ENCODE measurements at places on chromosomes 3 and 15.

DNA sequence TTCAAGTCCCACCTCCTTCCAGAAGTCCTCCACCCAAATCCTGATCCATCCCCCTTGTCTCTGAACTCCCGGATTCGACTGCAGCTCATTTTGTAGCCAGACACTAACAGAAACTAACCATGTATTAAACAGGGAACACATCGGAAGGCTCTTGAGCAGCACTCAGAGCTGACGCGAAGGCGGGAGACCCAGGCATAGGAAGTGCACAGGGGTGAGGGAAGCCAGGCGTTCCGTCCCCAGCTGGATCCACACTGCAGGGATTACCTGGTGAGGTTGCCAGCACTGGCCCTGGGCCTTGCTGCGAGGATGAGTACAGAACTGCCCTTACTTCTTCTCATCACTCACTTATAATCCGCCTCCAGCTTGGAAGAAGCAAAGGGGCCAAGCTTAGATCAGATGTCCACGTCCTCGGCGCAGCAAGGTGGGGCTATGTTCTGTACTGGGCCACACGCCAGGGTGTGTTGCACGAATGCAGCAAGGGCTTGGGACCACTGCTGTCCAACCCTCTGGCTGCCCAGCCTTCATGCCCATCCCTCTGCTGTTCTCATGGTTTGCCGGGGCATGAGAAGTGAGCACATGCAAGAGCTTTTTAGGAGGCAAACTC lies 124.2 kb upstream of the SMAD3 start:
- H3K4me3 ChIP-seq: no peak overlapping the region
- peaks cover 24% of the 10 kb centered on the region for H3K27me3 ChIP-seq
- peaks cover 51% of the 10 kb centered on the region for H3K4me1 ChIP-seq
- no peak for DNase-seq

GRCh38 chr15:69167218-69167846 lies 6.9 kb downstream of the GLCE start:
- no peaks in the 10 kb centered on the region for H3K27me3 ChIP-seq
- no peak for DNase-seq
- no peak overlapping the region for H3K4me3 ChIP-seq
- H3K4me1 ChIP-seq: peaks cover 24% of the 10 kb centered on the region

GRCh38 chr3:4850211-4850927 lies 128.9 kb upstream of the BHLHE40 start:
- no peaks in the 10 kb centered on the region for H3K27me3 ChIP-seq
- no peaks in the 10 kb centered on the region for H3K36me3 ChIP-seq
- H3K27ac ChIP-seq: no peak overlapping the region
- no peak overlapping the region for H3K4me3 ChIP-seq
- no peak for DNase-seq

DNA sequence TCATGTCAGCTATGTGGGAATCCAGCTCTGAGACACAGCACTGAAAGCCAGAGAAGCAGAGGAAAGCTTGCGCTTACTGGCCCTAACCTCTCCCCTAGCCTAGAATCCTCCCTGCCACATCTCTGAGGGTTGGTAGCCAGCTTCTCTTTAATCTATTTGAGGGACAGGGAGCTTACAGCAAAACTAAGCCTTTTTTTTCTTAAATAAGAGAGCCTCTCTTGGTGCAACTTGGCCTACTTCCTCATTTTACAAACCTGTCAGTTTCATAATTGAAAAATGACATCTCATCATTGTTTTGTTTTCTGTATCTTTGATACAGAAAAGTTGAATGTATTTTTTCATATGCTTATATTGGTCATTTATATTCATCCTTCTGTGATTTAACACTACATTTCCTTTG lies 193.9 kb downstream of the ZNF621 start:
- H3K4me1 ChIP-seq: peaks cover 16% of the 10 kb centered on the region
- H3K4me3 ChIP-seq: no peak overlapping the region
- H3K36me3 ChIP-seq: no peaks in the 10 kb centered on the region
- no peaks in the 10 kb centered on the region for H3K27me3 ChIP-seq
- no peak for DNase-seq

DNA sequence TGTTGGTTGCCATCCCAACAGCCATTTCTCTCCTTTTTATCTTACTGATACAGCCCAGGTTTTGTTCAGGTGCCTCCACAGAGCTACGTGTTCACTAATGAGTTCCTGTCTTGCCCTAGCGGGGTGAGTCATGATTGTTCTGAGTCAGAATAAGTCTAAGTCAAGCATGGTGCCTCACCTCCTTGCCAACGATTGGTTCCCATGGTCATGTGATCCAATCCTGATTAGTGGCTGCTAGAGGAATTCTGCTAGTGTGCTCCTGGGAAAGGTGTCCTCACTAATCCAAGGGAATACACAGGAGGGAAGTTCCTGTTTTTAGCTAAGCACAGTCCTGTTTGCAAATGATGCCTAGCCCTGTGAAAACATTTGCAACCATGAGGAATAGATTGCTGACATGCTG lies 99.8 kb downstream of the NSUN3 start:
- H3K27ac ChIP-seq: no peak overlapping the region
- H3K27me3 ChIP-seq: no peaks in the 10 kb centered on the region
- no peak overlapping the region for H3K4me3 ChIP-seq
- no peaks in the 10 kb centered on the region for H3K36me3 ChIP-seq
- H3K4me1 ChIP-seq: no peaks in the 10 kb centered on the region

GRCh38 chr15:85534031-85534430 lies 153.6 kb downstream of the AKAP13 start:
- DNase-seq: no peak
- no peaks in the 10 kb centered on the region for H3K27me3 ChIP-seq
- H3K4me3 ChIP-seq: no peak overlapping the region

DNA sequence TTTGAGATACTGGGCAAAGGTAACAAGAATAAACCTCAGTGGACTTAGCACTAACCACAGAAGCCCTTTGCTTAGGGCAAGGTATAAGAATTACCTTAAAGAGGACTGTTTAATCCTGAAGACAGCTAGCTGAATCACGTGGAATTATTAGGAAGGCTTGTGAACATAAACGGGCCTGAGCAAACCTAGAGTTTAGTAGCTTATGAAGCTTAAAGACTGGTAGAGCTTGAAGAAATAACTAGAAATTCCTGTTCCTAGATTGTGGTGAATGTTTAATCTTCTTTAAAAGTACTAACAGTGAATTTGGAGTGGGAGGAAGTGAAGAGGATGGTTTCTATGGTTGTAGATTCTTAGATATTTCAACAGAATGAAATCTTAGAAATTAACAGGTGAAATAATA lies 428.9 kb upstream of the THRB start:
- H3K36me3 ChIP-seq: no peaks in the 10 kb centered on the region
- no peak for DNase-seq
- no peak overlapping the region for H3K27ac ChIP-seq
- H3K4me3 ChIP-seq: no peak overlapping the region
- no peaks in the 10 kb centered on the region for H3K27me3 ChIP-seq

DNA sequence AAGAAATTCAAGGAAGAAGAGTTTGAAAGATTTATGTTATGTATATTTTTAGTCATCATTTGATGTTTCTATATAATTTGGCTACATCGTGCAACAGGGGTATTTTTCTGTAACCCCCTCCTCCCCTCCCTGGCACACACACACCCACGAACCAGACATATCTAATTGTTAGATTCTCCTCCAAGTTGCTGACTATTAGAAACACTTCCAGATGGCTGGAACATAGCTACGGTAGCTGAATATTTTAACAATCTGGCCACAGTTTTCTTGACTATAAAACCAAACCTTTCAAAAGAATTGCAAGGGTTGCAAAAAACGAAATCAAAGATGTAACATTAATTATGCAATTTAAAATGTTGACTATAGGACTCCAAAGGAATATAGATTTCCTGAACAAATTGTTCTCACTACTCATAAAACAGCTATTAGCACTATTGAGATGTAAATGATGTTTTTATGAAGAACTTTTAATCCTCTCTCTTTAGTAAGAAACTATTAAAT lies 154.4 kb downstream of the CHL1 start:
- no peaks in the 10 kb centered on the region for H3K36me3 ChIP-seq
- H3K4me3 ChIP-seq: no peak overlapping the region
- no peak overlapping the region for H3K27ac ChIP-seq
- H3K4me1 ChIP-seq: no peaks in the 10 kb centered on the region
- no peak for DNase-seq

- no peak overlapping the region for H3K4me3 ChIP-seq
- H3K4me1 ChIP-seq: no peaks in the 10 kb centered on the region
- no peak overlapping the region for H3K27ac ChIP-seq
- DNase-seq: no peak
- H3K36me3 ChIP-seq: no peaks in the 10 kb centered on the region
These were observed 1.5 kb downstream of the SEMA6D start for GRCh38 chr15:47718497-47719437.

DNA sequence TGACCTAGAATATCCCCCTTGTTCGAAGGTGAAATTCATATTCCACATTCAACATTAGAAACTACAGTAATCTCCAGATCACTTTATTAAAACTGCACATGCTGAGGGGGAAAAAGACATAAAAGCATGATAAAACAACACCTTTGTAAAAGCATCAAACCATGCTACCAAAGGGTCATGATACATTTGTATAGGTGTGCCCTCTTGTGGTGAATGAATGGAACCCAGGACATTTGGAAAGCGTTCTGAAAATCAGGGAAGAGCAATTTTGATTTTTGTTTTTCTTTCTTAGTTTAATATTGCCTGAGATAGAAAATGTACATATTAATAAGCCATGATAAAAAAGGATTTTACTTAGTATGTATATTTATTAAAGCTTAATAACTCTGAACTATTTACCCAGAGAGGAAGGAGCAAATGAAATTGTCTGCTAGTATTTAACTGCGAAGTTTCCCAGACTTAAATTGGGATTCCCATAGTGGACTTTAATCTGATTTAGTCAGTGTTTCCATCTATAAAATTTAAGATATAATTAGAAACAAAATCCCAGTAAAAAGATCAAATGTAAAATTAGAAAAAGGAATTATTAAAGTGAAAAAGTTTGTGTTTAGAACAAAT lies 105.8 kb upstream of the ARL6 start:
- H3K4me3 ChIP-seq: no peak overlapping the region
- H3K4me1 ChIP-seq: no peaks in the 10 kb centered on the region
- no peaks in the 10 kb centered on the region for H3K36me3 ChIP-seq
- peak; percentile 21 for DNase-seq
- H3K27ac ChIP-seq: no peak overlapping the region

DNA sequence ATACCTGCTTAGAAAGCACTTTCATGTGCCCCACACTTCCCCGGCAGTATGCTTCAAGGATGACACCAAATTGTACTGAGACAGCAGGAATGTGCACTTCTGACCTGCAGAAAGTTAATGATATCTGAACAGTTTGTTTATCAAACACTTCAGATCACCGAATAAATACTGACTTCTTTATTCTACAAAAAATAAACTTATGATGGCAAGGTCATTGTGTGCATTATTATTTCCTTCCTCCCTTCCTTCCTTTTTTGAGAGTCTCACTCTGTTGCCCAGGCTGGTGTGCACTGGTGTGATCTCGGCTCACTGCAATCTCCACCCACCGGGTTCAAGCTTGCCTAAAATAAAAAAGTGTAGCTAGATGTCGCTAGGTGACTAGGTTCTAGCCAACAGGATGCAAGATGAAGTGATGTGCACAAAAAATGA lies 80.3 kb downstream of the FAIM start:
- H3K27me3 ChIP-seq: no peaks in the 10 kb centered on the region
- no peak overlapping the region for H3K4me3 ChIP-seq
- peaks cover 40% of the 10 kb centered on the region for H3K4me1 ChIP-seq
- H3K27ac ChIP-seq: peak overlapping the region; percentile 29
- H3K36me3 ChIP-seq: peaks cover 2% of the 10 kb centered on the region

- H3K36me3 ChIP-seq: no peaks in the 10 kb centered on the region
- H3K4me1 ChIP-seq: no peaks in the 10 kb centered on the region
- no peak for DNase-seq
- 0 out of 3 replicates have a peak, but pooled peaks cover 3% of the 10 kb centered on the region for H3K27me3 ChIP-seq
- H3K27ac ChIP-seq: no peak overlapping the region
These were observed 165.1 kb upstream of the ATP10A start for GRCh38 chr15:26028086-26028740.

- H3K27ac ChIP-seq: no peak overlapping the region
- no peak for DNase-seq
- H3K4me3 ChIP-seq: no peak overlapping the region
- H3K36me3 ChIP-seq: no peaks in the 10 kb centered on the region
- H3K4me1 ChIP-seq: no peaks in the 10 kb centered on the region
- H3K27me3 ChIP-seq: no peaks in the 10 kb centered on the region
These were observed 197.4 kb upstream of the RGMA start for GRCh38 chr15:93286446-93286845.

DNA sequence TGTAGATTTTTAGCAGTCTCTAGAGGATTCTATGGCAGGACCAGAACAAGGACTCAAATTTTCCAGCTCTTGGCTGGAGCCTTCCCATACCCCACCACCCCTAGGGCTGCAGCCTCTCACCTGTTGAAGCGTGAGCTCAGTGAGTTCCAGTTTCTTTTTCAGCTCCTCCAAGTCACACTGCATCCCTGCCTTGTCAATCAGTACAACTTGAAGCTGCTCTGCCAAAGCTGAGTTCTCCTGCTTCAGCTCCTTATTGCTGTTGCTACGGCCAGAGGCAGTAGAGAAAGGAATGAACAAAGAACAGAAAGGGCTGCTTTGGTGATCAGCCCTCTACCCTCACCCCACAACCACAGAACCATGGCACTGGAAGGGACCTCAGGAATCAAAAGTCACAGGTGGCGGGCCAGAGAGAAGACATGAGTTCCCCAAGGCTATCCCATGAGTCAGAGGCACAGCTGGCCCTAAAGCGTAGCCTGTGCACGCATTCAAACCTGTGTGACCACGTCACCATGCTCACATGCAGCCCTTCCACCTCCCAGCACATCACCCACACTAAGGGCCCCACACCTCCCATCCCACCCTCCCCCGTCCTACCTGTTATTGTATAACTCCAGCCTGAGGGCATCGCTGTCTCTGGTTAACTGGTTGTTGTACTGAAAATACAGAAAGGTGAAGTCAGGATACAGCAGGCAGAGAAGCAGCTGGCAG lies 83.3 kb upstream of the C2CD4B start:
- peaks cover 30% of the 10 kb centered on the region for H3K27me3 ChIP-seq
- H3K36me3 ChIP-seq: no peaks in the 10 kb centered on the region
- no peak overlapping the region for H3K27ac ChIP-seq

DNA sequence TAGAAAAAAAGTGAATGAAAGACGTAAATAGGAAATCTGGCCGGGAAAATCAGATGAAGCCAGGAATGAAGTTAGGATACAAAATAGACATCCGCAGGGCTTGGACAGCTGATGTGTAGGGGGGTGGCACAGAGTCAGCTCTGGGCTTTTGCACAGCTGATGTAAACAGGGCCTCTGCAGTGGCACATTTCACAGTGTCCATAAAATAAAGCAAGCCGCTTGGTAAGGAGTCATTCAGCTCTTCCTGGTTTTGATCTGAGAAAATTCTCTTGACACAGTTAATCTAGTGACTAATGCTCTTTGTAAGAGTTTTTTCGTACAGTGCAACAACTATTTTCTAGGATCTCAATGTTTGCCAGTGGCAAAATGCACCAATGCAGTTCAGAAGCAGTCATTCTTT lies 153.3 kb downstream of the USP13 start:
- 0 out of 3 replicates have a peak, but pooled peaks cover 3% of the 10 kb centered on the region for H3K27me3 ChIP-seq
- DNase-seq: no peak
- no peak overlapping the region for H3K4me3 ChIP-seq
- H3K4me1 ChIP-seq: peaks cover 13% of the 10 kb centered on the region
